Bronchus fibroblast of lung (primary cell): ENCODE measurements at places on chromosomes 5 and 9. TPM values are rescaled to one million over a fixed set of nuclear protein-coding genes. Genes with fewer than 3 reads are reported as not detected.

The TSSK1B gene
- total RNA-seq, result not detected in 2 replicates

The SLC6A7 gene
- total RNA-seq, result not detected in 2 replicates

The PCDHA1 gene
- total RNA-seq, result not detected in 2 replicates

The CCL21 gene
- total RNA-seq, result not detected in 2 replicates

The TPPP gene
- total RNA-seq, result under 0.01 and 0.17 TPM in 2 replicates

The SPAG8 gene
- 1.5 and 2.4 TPM in 2 replicates for total RNA-seq

The BSPRY gene
- not detected in 2 replicates for total RNA-seq

The CKS2 gene
- total RNA-seq, result 387 TPM in 2 replicates
